ENCODE measurements at places on chromosomes 3 and 15.

DNA sequence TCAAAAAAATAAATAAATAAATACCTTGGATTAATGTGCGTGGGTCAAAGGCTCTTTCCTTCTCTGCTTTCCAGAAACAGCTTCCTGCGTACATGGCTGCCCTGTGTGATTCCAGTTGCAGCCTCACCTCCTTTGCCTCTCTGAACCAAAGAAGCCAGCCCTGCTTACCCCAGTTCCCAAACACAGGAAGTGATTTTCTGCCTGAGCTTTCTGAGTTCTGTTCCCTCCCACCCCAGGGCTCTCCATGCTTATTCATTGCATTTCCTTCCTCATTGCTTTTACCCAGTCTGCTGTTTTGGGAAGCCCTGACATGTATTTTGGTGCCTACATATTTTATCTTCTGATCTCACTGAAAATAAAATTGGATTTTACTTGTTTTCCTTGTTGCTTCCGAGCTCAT lies 15.4 kb downstream of the ZSCAN2 start:
- DNase-seq = no peak

- DNase-seq = no peak
Measured at GRCh38 chr3:159837725-159838124, 150.9 kb upstream of the IL12A start.

DNA sequence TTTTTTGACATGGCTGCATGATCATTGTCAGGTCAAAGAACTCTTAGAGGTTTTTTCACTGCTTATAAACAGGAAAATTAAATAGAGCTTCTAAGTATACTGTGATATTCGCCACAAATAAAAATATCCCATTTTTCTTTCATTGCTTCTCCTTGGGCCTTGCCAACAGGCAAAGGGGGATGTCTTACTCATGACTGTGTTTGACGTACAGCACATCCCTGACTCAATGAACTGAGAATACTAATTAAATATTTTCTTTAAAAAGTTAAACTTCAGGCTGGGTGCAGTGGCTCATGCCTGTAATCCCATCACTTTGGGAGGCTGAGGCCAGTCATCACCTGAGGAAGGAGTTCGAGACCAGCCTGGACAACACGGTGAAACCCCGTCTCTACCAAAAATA lies 41.4 kb upstream of the CCDC80 start:
- DNase-seq = no peak

- DNase-seq = no peak
Measured at GRCh38 chr3:71378509-71378908, 205.0 kb downstream of the FOXP1 start.

GRCh38 chr15:41653760-41654159 lies 6.4 kb upstream of the MGA start:
- no peak for DNase-seq

DNA sequence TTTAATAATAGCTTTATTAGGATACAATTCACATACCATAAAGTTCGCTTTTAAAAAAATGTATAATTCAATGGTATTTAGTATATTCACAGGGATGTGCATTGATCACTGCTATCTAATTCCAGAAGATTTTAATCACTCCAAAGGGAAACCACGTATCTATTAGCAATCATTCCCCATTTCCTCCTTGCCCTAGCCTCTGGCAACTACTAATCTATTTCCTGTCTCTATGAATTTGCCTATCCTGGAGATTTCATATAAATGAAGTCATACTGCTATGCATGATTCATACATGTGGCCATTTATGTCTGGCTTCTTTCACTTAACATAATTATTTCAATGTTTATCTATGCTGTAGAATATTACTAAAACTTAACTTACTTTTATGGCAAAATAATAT lies 32.0 kb upstream of the CASR start:
- no peak for DNase-seq

- no peak for DNase-seq
Measured at GRCh38 chr3:124084022-124084881, 92.3 kb upstream of the ROPN1 start.

- DNase-seq = no peak
Measured at GRCh38 chr15:74464897-74465296, 3.9 kb upstream of the UBL7 start.

DNA sequence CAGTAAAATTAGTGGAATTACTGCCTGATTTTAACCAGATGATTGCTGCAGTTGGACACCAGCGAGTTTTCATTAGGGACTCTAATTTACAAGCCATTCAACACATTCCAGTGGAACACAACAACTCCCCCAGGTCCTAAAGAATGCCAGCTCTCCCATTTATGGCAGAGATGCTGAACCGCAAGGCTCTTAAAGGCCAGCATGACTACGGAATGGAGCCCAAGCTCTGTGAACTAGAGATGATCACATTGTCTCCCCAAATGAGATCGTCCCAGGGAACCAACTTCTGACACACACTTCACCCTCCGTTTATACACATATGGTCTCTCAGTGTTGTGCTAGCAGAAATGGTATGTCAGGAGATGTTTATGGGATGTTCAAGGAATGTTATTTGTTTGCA lies 446.2 kb upstream of the NR2F2 start:
- no peak for DNase-seq

DNA sequence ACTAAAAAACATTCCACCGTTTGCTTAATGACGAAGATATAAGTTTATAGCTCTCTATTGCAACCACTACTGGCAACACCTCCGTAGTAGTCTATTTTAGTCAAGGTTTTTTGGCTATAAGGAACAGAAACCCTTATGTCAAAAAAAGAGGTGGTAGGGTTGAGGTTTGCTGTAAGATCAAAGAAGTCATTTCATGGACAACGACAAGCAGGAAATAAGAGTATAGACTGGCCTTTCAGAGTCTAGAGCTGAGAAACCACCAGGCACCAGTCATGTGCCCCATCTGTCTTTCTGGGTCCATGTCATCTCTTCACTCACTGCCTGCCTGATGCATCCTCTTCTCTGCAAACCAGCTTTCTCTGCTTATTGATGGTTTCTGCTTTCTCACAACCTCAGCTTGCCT lies 42.7 kb downstream of the THBS1 start:
- no peak for DNase-seq

GRCh38 chr3:108218811-108219210 lies 3.4 kb downstream of the IFT57 start:
- no peak for DNase-seq

DNA sequence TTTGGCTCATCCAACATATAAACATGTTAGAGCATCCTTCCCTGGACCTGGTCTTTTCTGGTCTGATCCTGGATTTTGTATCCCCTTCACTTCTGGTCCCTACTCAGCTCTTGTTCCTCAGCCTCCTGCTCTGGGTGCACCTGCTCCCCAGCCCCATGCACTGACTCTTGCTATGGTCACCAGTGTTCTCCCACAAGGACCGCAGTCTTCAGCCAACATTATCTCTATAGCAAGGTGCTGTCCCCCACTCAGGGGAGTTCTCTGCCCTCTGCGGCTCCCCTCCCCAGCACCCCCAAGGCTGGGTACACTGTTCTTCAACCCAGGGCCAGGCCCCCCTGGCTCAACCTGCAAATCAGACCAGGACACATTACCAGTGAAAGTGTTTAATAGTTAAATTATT lies 80.2 kb downstream of the SEC22A start:
- DNase-seq = no peak

- DNase-seq = no peak
Measured at GRCh38 chr15:100032358-100033085, 299.3 kb upstream of the LYSMD4 start.

All from activated CD4-positive, alpha-beta T cell treated with anti-CD3 and anti-CD28 coated beads, Interleukin-2, amount 50 U/mL, for 24 hours (primary cell).